ENCODE measurements at places on chromosomes 3 and 15.

DNA sequence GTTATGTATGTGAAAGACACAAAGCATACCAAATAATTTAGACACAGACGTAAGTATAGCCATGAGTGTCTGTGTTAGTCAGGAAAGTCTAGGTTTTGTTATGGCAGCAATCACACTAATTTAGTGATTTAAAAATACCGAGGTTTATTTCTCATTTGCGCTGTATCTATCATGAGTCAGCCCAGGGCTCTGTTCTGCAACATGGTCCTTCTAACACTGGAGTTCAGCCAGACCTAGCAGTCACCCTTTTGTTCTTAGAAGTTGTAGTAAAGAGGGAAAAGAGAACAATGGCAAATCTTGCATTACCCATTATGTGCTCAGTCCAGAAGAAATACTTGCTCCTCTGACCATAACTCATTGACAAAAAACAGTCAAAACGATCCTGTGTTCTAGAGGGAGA, 311.5 kb downstream of the NLGN1 start:
- DNase-seq: no peak

DNA sequence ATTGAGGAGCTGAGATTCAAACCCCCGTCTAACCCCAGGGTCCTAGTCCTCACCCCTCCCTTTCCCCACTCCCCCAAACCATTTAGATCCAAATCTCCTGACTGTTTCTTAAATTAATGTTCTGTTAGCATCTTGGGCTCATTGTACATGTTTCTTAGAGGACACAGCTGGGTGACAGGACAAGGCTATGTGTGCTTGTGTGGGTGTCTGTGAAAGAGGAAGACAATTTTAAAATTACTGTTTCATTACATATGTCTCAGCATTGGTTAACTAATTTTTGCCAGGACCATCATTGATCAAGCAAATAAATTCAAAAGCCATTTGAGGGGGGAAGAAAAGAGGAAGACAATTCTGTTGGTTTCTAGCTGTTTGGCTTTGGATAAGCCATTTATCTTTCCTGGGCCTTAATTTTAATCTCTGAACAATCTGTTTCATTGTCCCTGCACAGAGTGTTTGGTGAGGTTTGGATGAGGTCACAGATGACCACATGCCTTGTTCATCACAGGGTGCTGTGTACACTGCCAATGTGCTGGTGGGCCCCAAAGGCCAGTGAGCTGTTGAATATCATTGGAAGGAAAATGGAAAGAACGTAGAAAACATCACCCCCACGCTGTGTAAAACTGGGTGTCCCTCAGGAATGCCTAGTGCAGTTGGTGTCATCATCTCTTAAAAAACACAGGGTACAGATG, 51.9 kb downstream of the RPLP1 start:
- no peak for DNase-seq

GRCh38 chr3:133999891-134000685, 29.6 kb downstream of the SLCO2A1 start:
- DNase-seq: no peak

- DNase-seq: no peak
Observed at GRCh38 chr15:99980752-99981151, 247.5 kb upstream of the LYSMD4 start.

DNA sequence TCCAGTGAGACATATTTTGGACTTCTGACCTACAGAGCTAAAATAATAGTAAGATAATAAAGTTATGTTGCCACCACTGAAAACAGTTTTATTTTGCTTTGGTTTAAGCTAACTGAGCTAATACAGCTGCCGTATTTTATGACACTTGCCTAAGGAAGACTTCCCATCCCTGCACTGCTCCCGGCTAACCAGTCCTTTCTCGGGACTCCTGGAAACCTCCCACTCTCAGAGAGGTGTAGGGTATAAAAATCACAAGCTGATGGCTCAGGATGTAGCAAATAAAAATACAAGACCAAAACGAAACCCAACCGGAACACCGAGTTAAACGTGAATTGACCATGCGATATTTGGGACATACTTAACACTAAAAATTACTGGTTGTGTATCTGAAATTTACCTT, 448 bp upstream of the KBTBD12 start:
- no peak for DNase-seq

DNA sequence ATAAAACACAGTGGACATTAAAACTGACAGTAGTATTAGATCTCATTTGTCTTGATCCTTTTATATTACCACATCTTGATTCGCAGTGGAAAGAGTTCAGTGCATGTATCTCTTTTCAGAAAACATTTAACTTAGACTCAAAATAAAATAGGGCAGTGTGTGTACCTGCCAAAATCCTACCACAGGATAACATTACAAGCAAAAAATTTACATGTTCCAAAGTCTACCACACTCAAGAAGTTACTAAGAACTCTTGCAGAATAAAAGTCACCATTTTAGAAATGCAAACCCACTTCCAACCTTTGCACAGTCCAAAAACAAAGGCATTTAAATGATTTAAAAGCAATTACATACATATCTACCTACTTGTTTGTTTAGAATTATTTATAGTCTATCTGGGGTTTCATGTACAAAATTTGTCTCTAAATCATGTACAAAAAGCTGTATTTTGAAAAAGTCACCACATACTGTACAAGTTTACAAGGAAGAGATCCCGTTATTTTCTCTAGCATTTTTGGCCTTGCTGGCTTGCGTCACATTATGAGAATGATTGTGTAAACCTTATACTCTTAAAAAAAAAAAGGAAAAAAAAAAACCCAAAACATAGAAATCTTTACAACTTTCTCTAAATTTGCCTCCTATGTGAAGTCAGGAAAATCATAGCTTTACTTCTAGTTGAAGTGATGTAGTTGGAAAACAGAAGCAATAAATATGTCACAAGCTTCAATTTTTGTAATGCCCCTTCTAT, 153.8 kb downstream of the ADAM10 start:
- DNase-seq: no peak

GRCh38 chr3:170572665-170573253, 13.1 kb downstream of the SLC7A14 start:
- no peak for DNase-seq

DNA sequence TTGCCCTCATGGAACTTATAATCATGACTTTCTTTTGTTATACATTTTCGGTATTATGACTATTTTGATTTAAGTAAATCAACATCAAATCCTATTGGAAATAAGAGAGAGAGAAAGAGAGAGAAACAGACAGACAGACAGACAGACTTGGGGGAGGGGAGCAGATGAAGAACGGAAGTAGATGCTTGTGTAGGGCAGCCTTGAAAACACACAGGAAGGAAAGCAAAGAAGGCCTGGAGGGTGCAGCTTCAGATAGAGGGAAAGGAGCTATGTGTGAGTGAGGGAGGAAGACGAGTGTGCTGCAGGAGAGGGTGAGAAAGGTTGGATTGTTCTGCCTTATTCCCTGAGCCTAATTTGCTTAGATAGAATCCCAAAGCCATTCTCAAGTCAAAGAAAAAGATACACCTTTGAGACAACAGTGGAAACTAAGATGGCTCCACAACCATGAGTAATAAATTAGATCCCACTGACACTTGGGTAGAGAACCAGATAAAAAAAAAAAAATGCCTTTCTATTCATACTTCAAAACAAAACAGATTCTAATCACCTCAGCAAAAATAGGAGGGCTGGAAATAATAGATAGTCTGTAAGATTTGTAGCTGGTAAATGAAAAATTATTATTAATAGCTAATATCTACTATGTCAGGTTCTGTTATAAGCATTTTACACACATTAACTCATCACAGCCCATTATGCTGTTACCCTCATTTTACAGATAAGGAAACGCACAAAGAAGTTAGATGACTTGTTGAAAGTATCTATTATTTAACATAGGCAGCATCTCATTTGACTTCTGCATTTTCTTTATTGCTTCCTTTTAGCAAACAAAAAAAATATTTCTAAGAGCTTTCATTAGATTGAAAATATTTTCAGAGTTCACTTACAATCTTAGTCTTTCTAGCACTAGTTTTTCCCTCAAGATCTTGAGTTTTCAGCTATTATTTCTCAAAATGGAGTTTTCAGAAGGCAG, 214.1 kb downstream of the TNIK start:
- DNase-seq: no peak

- no peak for DNase-seq
Observed at GRCh38 chr15:74835312-74835823, 7.6 kb downstream of the ULK3 start.

- no peak for DNase-seq
Observed at GRCh38 chr15:79948095-79948695, 22.8 kb downstream of the BCL2A1 start.

DNA sequence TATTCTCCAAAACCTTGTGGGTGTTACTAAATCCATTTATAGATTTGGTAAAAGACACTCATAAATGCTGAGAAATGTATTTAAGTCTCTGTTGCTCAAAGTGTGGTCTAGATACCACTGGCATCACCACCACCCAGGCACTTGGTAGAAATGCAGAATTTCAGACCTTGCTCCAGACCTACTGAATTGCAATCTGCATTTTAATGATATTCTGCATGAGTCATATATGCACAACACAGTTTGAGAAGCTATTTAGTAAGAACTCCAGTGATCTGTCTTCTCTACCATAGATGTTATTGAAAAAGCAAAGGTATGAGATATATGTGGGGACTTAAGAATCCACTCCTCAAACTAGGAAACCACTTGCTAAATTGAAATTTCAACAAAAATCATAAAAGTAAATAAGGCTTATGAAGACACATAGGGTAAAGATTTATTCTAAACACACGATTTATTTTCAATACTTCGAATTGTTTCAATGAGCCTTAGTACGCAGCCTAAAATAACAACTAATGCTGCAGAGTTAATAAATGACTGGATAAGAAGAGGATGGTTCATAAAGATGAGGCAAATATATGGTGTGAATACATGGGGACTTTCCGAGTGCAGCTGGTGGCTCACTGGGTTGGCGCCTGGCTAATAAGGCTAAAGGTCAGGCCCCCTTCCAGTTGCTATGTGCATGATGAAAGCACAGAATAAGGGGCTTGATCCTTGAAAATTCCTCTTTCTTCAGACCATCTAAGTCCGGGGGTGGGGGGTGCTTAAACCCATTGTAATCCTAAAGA, 813.3 kb downstream of the NR2F2 start:
- DNase-seq: no peak

DNA sequence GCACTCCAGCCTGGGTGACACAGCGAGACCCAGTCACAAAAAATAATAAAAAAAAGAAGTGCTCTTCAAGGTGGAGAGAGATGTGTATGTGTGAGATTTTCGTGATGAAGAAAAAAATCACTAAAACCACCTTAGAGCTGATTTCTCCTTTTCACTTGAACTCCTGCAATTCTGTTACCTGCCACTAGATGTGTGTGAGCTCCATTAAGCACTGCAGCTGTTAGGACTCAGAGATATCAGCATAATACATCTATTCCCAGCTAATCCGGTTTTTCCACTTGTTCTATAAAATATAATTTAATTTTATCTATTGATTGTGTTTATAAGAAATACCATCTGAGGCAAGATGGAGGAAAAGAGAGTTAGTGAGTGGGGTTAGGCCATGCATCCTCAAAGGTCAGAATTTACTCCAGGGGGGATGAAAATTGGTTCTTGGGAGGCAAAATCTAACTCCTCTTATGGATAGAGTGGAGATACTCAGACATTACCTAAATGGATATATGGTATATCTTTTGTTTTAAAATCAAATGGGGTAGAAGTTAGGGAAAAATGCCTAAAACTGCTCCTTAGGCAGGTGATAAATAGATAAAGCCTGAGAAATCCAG, 152.7 kb downstream of the IL20RB start:
- DNase-seq: peak; percentile 5

DNA sequence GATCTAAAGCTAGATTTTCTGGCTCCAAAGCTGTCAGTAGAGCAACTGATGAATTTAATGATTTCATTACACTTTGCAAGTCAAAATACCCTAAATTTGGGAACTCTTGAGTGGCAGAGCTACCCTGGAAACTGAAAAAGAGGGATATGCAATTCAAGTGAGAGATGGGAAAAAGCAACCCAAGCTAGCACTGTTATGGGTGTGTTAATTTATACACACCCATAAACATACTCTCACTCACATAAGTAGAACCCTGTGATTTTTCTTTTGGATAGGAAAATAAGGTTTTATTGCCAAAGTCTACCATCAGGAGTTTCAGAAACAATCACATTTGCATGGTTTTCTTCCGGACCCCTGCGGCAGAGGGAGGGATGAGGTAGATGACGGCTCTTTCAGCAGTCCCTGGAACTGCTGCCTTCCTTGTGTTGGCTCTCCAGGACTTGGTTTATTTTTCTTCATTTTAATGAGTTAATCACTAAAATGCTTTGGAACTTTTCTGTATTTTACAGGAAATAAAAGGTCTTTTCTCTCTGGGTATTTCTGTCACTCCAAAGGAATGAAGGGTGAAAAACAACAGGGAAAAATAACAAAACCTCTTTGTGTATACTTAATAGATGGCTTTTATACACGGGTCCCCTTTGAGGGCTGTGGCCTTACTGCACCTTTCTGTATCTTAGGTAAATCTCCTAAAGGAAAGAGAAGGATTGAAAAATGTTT, 63.8 kb downstream of the TTC23 start:
- no peak for DNase-seq

- no peak for DNase-seq
Observed at GRCh38 chr3:4731543-4732111, 238.5 kb downstream of the ITPR1 start.

DNA sequence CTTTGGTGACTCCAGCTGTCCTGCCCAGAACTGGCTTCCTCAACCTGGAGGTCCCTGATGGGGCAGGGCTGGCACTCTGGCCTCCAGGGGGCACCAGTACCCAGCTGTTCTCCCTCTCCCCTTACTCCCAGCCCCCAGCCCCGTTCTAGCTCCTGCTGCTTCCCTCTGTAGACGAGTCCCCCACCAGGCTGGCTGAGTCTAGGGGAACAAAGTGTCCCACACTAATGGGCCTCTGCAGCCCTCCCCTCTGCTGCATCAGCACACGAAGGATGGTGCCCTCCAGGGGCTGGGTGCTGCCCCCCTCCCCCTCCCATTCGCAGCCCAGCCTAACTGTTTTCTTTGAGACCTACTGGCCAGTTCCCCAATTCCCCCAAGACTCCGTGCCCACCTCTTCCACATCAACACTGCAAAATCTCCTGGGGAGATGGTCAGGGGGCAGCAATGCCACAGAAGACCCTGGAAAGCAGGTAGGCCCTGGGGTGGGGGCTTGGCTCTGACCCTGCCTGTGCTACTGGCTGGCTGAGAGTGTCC, 4.2 kb downstream of the RHCG start:
- DNase-seq: no peak

GRCh38 chr15:64070965-64071851, 22.4 kb downstream of the CIAO2A start:
- no peak for DNase-seq

DNA sequence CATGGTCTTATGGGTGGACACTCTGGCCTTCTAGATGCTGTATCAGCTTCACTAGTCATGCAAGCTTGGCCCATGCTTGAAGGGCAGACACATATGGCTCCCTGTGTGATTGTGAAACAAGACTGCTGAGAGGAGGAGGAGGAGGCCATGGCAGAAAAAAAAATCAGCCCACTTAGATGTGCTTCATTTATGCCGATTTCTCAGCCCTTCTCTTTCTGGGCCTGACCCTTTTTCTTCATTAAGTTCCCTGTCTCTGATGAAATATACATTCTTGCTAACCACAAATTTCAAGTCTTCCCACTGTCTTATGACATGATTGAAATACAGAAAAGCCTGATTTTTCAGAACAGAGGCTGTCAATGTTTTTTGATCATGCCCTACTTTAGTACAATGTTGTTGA, 213.0 kb upstream of the FEZF2 start:
- no peak for DNase-seq
